ENCODE measurements at places on chromosomes 2 and 18.

DNA sequence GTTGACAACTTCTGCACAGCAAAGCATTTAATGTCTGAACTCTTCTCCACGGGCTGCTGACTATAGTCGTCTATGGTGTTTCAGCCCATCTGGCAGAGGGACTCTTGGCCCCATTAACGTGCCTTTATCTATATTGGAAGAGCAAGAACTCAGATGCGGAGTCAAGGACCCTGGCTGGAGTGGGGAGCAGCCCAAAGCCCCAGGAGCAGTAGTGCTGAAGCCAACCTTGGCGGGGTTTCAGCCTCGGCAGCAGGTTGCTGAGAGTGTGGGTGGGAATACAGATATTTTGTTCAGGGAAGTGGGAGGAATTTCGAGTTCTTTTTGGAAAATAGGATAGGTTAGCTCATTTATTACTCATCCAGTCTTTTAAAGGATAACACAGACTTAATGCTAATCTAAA is 34.2 kb downstream of the TMEM17 start:
- no peak for DNase-seq

- DNase-seq = no peak
Measured at GRCh38 chr18:9466846-9467245, 8.5 kb upstream of the RALBP1 start.

GRCh38 chr2:160364364-160364763 is 129.2 kb downstream of the RBMS1 start:
- no peak for DNase-seq

DNA sequence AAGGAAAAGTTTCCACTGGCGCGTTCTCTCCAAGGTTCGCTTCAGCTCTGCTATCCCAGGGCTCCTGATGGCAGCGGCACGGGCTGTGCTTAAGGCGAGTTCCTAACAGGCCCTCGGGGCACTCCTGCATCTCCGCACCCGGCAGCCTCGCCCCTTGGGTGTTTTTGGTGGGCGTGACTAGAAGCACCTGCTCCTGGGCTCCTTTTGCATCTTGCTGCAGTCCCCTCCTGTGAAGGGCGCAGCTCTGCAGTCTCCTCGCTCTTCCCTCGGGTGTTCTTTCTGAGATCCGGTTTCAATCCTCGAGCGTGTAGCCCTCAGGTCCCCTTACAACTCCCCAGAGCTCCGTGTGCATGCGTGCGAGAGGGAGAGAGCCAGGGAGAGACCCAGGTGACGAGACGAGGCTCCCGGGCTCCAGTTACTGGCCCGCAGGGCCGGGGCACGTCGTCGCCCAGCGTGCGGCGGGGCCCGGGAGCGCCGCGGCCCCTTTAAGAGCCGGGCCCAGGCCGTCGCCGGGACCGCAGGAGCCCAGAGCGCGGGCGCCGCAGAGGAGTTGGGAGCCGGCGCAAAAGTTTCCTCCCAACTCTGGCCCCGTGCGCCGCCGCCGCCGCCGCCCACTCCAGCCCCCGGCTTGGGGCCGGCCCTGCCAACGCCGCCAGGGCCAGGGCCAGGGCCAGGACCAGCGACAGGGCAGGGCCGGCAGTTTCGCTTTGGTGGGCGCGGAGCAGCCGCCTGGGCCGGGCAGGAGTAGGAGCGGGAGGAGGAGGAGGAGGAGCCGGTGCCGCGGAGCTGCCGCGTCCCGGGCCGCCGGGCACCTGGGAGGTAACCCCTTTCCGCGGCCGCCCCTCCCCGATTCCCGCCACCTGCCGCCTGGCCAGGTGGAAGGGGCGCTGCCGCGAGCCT is at the start of gene PARD3B:
Gene PARD3B (plus strand): TSS at position 515 of the 900 bp plus-strand sequence. CDS start 525 bp downstream, outside the sequence.
- DNase-seq = no peak

DNA sequence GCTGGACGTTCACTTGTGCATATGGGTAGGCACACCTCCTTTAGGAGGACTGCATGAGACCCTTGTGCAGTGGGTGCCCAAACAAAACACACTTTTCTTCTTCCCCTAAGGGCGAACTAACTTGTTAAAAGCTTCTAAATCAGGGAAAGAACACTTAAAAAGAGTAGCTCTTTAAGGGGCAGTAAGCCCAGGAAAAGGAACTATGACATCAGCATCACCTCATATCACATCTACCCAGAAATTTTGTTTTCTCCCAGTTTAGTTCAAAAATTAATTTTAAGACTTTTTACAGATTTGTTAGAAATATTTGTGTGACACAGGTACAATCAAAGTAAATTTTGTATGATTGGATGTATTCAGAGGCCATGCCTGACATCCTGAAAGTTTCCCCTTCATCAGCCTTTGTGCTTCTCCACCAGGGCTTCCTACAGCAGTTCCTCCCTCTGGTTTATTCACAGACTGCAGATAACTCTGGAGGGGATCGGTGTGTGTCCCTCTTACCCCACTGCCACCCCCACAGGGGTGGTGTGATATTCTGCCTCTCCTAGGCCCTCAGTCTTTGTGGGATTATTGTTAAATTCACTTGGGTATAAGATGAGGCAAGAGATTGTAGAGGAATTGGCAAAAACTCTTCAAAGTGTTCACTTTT is 27.6 kb downstream of the BCL2L11 start:
- no peak for DNase-seq

GRCh38 chr18:58831606-58832005 is 33.1 kb upstream of the ZNF532 start:
- no peak for DNase-seq

GRCh38 chr18:48950536-48951447 is at the start of gene SMAD7:
Gene SMAD7, minus strand, starts transcription at chr18:48950965. Its CDS starts 541 bp downstream, at chr18:48950424.
- DNase-seq = no peak

DNA sequence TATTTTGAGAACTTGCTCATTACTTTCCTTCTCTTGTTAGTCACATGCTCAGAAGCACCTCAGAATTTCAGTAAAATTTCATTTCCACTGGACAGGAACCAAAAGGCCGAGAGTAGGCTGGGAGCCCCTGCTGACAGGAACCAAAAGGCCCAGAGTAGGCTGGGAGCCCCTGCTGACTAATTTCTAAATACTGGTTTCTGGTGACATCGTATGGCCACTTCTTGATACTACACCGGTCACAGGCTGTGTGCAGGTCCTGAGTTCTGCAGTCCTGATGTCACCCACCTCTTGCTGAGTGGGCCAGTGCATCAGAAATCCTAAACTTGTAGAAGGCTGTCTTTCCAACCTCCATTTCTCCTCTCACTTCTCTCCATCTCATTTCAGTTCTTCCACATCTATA is 17.7 kb upstream of the EN1 start:
- no peak for DNase-seq

- no peak for DNase-seq
Measured at GRCh38 chr2:45388541-45389100, 222.4 kb downstream of the SRBD1 start.

DNA sequence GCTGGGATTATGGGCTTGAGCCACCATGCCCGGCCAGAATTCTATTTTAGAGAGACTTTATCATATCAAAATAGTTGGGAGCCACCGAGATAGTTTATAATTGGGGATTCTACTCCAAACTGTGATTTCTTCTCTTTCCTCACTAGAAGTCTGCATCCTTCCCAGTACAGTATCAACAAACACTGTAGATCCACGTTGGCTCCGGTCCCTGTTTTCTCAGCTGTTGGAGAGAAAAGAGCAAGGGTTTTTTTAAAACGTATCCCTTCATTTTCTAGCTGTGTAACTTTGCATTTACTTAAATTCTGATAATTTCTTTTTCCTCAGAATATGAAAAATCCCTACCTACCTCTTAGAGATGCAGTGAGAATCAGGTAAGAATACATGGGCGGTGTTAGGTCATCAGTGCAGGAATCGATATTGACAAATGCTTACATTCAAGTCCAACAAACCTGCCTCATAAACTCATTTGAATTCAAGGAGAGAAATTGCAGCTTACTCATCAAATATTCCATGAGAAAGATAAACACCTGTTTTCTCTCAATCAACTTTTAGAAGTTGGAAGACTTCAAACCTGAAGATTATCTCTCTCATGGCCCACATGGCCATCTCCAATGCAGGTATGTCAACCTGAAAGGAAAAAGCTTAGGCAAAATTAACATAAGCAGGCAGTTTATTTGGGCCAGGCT is 17.7 kb upstream of the PDCL3 start:
- no peak for DNase-seq

DNA sequence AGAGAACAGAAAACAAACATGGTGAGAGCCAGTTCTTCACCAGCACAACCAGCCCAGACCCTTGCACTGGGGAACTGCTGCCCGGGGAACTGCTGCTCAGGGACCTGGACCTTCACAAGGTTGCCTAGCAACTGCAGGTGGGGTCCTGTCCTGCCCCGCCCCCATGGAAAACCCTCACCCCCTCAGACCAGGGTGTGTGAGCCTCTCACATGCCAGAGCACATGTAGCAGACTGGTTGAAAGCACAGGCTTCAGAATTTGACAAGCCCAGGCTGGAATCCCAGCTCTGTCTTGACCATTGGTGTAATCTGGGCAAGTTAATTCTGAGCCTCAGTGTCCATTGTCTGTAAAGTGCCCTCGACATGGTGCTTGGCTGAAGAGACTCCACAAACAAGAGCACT is 118.6 kb downstream of the LOXHD1 start:
- DNase-seq = no peak

DNA sequence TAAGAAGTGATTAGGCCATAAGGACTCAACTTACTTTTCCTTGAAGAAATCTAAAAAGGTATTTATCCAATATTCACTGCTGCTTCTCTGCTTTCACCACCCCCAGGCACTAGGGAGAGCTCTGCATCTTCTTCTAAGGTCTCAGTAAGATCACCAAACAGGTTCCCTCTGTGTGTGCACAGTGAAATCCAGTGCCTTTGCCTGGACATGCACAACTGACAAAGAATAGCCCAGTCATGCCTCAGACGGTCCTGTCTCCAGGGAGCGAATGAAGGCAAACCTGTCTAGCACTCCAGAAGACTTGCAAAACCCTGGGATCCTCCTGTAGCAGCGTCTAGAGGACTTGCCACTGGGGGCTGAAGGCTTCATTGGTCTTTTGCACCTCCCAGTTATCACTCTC is 344.5 kb upstream of the LRATD1 start:
- DNase-seq = no peak
